ENCODE measurements at places on chromosomes 16 and 17.

- peak; percentile 60 for DNase-seq
Observed at GRCh38 chr17:66304304-66305174, 2.1 kb downstream of the PRKCA start.

- DNase-seq: no peak
Observed at GRCh38 chr16:27460663-27461482, 58.9 kb downstream of the IL21R start.

DNA sequence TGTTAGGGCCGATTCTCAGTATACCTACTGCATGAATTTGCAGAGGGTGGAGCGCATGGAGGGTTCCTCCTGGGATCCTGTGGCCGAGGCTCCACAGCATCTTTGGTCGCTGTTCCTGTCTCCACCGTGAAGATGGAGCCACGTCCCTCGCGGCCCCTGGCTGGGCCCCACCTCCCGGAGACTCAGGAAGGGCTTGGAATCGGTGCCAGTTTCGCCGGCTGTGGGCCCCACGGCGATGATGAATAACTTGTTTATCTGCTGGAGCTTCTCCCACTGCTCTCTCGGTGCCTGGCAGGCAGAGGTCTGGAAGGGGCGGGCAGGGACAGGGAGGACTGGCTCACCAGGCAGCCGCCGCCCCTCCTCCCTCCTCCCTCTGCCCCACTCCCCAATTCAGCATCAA lies 8.1 kb downstream of the SLC5A11 start:
- DNase-seq: no peak

- no peak for DNase-seq
Observed at GRCh38 chr17:68319410-68320162, 28.3 kb downstream of the ARSG start.

- peak; percentile 65 for DNase-seq
Observed at GRCh38 chr17:13031718-13032350, 14.0 kb upstream of the ELAC2 start.

DNA sequence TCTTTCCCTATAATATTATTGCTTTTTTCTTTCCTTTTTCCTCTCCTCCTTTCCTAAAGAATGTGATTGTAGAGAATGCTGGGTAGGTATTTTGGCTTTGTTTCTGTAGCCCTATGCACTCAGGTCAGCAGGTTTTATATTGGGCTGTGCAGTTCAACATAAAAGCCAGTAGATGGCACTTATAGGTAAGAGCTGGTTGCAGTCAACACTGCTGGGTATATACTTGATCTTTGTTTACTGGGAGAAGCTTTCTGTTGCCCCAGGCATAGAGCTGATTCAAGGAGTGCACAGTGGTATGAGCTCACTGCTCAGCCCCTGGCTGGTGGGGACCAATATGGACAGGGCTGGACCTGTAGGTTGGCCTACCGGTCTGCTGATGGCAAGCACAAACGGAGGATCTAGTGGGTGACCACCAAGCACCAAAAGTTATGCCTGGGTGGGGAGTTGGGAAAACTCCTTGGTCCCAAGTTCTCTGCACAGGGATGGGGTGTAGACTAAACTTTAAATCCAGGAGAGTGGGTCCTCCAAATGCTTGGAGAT lies 378.9 kb downstream of the PMP22 start:
- DNase-seq: peak; percentile 7

- DNase-seq: peak; percentile 9
Observed at GRCh38 chr16:75758215-75758614, 31.9 kb upstream of the CPHXL start.

- DNase-seq: peak; percentile 97
Observed at GRCh38 chr16:86554917-86555703, at the start of gene MTHFSD. TSS of gene MTHFSD (minus strand) at chr16:86555235. CDS start at chr16:86555184, 51 bp downstream.

DNA sequence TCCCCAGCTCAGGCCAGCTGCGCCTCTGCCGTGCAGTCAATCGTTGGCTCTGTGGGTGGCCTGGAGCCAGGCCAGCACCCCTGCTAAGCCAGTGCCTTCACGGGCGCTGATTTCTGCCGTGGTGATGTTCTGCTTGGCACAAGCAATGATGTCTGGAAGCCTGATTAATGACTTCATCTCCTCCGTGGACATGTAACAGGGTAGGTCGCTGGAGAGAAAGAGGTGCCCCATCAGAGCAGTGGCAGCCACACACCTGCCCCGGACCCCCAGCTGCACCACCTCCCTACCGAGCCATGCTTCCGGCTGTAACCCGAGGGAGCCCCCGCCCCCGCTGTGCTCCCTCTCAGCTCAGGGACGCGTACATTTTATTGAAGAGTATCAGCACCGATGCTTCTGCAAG lies 1.9 kb downstream of the ARL16 start:
- no peak for DNase-seq

- DNase-seq: peak; percentile 41
Observed at GRCh38 chr17:72030067-72030899, 90.5 kb upstream of the SOX9 start.

DNA sequence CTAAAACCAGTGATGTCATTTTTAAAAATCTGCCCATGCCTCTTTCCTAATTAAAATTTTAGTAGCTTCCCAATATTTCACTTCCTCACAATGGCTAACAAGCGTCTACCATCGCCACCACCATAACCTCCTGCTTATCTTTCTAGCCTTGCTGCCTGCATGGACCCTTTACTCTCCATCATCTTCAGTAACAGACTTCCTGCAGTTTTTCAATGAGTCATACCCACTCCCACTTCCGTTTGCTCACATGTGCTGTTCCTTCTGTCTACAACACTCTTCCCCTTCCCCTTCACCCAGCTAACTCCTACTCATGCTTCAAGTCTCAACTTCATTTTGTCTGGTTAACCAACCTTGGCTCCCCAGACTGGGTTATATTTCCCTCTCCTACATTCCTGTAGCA lies 12.8 kb upstream of the SKAP1 start:
- peak; percentile 60 for DNase-seq

DNA sequence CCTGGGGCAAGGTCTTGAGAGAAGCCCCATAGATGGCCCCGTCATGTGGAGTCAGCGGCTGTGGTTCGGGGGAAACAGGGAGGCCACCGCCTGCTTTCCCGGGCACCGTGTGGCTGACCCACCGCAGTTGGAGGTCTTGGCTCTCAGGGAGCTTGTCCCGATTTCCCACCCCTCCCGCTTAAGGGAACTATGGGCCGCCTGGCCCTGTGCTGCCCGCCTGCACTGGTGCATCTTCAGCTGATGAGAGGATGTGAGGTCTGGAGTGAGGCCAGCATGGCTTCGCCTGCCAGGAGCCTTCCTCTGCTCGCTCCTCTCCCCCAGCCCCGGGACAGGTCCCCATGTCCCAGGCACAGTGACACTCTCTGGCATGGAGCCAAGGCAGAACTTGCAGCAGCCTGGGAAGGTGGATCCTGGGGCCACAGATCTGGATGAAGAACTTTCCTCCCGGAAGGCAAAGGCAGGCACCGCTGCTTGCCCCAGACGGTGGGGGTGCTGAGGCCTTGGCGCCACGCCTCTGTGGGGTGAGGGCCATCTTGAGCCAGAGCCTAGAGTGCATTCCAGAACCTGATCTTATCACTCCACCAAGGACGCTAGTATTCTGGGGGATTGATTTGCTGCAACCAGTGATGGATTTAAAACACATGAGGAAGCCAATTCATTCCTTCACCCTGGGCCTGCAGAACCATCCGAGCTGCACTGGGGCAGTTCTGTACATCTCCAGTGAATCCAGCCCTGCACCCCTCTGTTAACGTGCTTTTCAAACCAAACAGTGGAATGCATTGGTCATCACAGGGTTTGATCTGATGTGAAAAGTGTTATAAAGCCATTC lies 178.6 kb upstream of the TNRC6C start:
- no peak for DNase-seq

- DNase-seq: no peak
Observed at GRCh38 chr16:25374556-25374955, 116.9 kb upstream of the ZKSCAN2 start.

DNA sequence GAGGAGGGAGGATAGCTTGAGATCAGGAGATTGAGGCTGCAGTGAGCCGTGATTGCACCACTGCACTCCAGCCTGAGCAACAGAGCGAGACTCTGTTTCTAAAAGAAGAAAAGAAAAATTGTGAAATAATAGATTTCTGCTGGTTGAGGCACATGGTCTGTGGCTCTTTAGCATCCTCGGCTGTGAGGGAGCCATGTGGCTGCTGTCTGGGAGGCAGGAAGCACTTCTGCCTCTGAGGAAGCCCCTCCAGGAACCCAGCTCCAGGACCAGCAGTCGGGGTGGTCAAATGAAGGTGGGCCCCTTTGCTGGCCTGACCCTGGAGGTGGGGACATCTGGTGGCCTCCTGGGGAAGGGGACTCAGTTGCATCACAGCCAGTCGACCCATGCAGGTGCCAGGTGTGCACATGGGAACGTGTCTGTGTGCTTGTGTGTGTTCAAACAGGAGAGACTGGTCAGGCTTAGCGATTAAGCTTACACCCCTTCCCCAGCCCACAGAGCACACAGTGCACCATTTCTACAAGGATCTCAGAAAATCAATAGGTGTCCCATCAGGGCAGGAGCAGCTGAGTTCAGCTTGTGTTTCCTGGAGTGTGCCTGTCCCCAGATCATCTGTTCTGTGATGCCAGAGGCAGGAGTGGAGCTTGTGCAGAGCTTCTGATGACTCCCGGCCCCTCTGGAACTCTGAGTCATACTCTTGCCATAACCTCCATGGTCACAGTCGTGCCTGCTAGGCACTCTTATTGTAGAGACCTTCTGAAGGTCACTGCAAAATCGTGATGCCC lies 24.3 kb upstream of the MGAT5B start:
- DNase-seq: no peak

- no peak for DNase-seq
Observed at GRCh38 chr16:48965386-48965785, 316.3 kb downstream of the CBLN1 start.

- no peak for DNase-seq
Observed at GRCh38 chr17:82769041-82769440, 17.2 kb downstream of the TBCD start.

DNA sequence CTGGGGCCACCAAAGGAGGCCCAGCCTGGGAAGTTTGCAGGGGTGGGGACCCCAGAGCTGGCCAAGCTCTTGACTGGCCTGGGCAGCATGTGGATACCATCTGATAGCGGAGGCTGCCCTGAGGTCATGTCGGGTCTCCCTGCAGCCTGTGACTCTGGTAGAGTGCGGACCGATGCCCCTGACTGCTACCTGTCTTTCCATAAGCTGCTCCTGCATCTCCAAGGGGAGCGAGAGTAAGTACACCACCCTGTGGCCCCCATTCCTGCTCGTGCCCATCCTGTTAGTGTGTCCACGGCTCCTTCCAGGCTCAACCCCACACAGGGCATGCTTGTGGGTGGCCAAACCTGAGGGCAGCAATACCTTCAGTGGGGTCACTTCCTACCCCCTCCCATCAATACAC lies 8.0 kb downstream of the CETP start:
- no peak for DNase-seq

GRCh38 chr17:9291912-9292560 lies 270.7 kb downstream of the NTN1 start:
- DNase-seq: peak; percentile 49

- no peak for DNase-seq
Observed at GRCh38 chr16:85752511-85753420, 1.9 kb upstream of the C16orf74 start.

- DNase-seq: no peak
Observed at GRCh38 chr17:83070800-83071341, 8.5 kb upstream of the METRNL start.

- no peak for DNase-seq
Observed at GRCh38 chr16:55385359-55385758, 61.4 kb downstream of the IRX6 start.

- no peak for DNase-seq
Observed at GRCh38 chr16:50762241-50762640, 20.4 kb downstream of the CYLD start.

GRCh38 chr17:4163951-4164350 lies 21.0 kb downstream of the CYB5D2 start:
- no peak for DNase-seq

DNA sequence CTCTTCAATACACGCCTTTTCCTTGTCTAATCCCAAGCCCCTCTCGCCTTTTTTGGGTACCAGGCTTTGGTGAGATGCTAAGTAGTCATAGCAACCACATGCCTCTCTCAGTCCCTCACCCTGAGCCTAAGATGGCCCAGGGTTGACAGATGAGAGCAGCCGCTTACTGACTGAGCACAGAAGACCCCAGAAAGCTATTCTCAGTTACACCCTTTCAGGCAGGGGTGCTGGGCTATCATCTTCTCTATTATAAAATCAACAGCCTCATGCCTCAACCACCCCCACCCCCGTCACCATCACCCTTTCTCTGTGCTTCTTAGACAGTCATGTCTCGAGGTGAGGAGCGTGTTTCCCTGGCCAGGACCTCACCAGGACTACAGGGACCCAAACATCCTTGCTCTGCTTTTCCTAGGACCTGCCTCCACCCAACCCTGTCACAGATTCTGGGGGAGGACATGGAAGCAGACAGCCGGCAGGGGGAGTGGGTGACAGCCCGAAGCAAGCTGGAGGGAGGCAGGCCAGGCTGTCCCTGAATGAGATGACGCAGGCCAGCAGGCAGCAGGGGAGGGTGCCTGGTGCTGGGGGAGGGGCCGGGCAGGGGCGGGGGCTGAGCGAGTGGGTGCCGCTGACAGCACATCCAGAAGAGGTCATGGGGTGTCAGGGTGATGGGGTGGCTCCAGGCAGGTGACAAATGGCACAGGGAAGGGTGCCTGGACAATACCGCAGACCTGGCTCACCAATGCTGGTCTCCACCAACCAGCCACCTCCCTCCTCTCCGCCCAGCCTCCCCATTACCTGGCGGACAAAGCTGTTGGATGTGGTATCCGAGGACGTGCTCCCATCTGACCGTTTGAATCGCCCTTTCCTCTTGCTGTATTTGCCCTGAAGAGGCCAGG lies 3.1 kb downstream of the CACNB1 start:
- no peak for DNase-seq

DNA sequence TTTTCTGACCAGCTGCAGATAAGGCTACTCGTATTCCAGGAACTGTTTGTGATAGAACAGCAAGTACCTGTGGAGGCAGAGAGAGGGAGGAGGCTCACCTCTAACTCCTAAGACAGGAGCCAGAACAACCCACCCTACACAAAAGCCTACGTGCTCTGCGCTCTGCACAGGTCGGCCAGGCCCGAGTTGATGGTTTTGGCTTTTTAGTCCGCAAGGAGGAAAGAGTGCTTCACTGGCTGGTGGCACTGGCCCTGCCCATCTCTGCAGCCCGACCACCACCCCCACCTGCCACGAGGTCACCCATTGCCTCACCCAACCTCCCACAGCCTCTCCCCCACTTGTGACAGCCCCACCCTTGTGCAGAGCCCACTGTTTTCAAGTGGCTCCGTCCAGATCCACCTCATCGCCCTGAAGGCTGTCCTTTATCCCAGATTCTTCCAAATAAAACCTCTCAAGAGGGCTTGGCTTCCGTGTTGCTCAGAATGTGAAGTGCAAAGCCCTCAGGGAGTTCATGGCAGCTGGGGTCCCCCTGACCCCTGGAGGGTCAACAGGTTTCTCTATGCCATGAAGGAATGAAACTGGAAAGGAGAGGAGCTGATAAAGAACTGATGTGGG lies 39.7 kb downstream of the USP22 start:
- no peak for DNase-seq

All from activated CD4-positive, alpha-beta T cell treated with anti-CD3 and anti-CD28 coated beads, Interleukin-2, Interleukin-6, amounts not matched to agents 100 ng/mL and 50 ng/mL, durations not matched to agents 16 hours and 8 hours (primary cell).